Stimulated activated CD8-positive, alpha-beta memory T cell treated with anti-CD3 and anti-CD28 coated beads, Interleukin-15, amount 100 ng/mL, for 48 hours (primary cell): ENCODE measurements at places on chromosomes 2 and 18.

- DNase-seq, result no peak
These were observed 75.3 kb upstream of the L3MBTL4 start for GRCh38 chr18:6489977-6490376.

DNA sequence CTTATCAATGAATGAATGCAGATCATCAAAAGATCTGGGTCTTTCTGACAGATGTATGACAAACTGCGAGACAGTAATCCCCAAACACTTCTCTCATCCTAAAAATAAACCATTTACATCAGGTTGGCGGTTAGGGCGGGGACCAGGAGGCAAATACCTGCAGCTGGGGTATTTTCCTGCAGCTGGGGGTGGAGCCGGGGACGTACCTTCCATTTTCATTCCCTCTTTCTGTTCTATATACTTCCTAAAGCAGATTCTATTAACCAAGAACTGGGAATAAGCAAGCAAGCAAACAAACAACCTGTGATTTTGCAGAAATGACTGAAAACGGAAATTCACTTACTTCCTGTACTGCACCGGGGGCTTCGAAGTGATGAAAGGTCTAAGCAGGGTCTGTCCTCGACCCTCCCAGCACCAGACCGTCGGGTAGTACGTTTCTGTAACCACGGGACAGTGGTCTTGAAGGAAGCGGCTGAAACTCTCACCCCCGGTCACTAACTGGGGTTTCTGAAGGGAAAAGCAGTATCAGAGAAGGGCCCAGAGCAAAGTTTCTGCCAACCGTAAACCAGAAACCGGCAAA is 1.2 kb downstream of the ABHD3 start:
- DNase-seq, result no peak

DNA sequence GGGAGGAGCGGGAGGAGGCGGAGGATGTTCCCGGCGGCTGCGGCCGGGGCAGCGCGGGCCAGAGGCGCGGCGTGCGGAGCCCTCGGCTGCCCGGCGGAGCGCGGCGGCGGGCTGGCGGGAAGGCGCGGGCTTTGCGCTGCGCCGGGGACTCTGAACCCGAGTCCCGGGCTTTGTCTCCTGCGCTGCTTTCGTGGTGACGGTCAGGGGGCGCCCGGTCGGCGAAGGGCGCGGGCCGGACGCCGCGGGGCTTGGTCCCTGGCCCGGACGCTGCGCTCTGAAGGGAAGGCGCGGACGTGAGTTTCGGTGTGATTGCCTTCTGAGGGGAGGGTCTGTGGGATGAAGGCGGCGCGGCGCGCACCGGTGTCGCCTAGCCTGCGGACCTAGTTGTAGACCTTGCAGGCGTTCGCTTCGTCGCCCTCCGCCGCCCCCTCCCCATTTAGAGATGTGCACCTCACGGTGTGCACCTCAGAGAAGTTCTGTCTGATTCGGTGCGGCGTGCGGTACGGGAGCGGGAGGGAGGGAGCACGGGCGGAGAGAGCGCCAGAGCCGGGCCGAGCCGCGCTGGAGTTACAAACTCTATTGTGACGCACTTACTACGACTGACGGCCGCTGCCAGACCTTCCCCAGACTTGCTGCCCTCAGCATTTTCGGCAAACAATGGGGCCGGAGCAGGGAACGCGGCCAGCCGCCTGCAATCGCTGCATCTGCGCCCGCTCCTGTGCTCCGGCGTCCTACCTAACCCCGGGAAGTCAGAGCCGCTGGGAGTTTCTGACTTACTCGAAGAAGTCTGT is 2.1 kb downstream of the BCL2L11 start:
- peak; percentile 11 for DNase-seq

DNA sequence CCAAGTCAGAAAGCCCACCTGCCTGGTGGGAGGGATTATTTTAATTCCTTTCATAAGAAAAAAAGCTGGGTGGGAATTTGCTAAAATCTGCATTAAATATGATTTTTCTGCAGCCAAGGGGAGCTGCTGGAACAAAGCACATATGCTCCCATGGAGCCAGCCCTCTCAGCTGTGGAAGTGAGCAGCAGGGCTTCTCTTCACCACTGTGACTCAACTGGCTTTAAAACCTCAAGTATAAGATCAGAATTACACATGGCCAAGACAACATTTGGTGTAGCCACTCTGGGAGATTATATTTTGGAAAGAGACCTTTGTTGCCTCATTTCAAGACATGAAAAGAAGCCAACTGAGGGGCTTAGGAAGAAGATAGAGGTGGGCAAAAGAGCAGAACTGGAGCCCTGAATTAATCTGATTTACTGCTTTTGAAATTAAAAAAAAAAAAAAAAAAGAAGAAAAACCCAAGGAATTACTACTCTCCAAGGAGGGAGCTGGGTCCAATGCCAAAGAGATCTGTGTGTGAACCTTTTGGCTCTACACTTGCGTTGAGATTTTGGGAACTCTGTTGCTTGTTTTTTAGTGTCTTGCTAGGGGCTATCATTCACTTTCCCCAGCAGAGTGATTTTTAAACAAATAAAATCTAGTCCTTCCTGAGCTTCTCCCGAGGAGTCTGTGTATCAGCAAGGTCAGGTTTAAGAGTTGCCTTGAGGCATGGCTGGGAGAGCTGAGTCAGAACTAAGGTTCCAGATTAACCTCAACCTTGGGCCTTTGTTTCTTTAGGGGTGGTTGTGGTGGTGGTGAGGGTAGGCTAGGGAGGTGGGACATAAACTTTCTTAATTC is 6.0 kb downstream of the LHCGR start:
- no peak for DNase-seq
